A673 (cell line): ENCODE measurements at places on chromosomes 12 and 14. TPM values are rescaled to one million over a fixed set of nuclear protein-coding genes. Genes with fewer than 3 reads are reported as not detected.

- DNase-seq = no peak
Measured at GRCh38 chr14:85295318-85295717, 234.6 kb upstream of the FLRT2 start.

The ENDOU gene
- 0.35 and 0.58 TPM in 2 replicates for total RNA-seq

DNA sequence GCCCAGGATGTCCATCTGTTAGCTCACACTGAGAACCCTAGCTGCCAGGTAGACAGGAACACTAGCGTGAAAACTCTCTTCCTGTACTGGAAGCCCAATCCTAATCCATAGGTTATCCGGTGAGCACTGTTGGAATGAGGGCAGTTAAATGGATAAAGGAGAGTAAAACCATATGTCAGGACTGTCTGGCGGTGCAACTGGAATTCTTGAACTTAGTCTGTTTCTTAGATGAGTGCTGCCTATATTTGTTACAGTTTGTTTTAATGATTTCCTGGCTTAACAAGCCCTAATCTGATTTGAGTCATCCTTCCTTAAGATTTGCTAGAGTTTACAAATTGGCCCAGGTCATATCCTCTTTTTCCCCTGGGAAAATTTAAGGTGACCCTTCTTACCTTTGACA, 104.7 kb downstream of the ANO4 start:
- no peak for DNase-seq

The LEMD3 gene
- 27.5 and 28.4 TPM in 2 replicates for total RNA-seq

The RGS6 gene
- not detected in 2 replicates for total RNA-seq
